Kidney epithelial cell (primary cell): ENCODE measurements at places on chromosomes 1 and 21. TPM values are rescaled to one million over a fixed set of nuclear protein-coding genes. Genes with fewer than 3 reads are reported as not detected.
A peak's percentile ranks its signal among the peaks of the same experiment; 100 is the strongest.

The C1orf74 gene
- 12.4 and 12.7 TPM in 2 replicates for total RNA-seq

The ZNF326 gene
- 9.5 and 12.8 TPM in 2 replicates for total RNA-seq

The SYCP1 gene
- total RNA-seq = 0.07 and 0.17 TPM in 2 replicates

The LHX4 gene
- under 0.01 TPM in 1 of 2 replicates, not detected in the other for total RNA-seq

The SIPA1L2 gene
- total RNA-seq = 13.7 and 16.4 TPM in 2 replicates

- no peak for DNase-seq
These were observed 7.6 kb downstream of the EFHD2 start for GRCh38 chr1:15417059-15417934.

DNA sequence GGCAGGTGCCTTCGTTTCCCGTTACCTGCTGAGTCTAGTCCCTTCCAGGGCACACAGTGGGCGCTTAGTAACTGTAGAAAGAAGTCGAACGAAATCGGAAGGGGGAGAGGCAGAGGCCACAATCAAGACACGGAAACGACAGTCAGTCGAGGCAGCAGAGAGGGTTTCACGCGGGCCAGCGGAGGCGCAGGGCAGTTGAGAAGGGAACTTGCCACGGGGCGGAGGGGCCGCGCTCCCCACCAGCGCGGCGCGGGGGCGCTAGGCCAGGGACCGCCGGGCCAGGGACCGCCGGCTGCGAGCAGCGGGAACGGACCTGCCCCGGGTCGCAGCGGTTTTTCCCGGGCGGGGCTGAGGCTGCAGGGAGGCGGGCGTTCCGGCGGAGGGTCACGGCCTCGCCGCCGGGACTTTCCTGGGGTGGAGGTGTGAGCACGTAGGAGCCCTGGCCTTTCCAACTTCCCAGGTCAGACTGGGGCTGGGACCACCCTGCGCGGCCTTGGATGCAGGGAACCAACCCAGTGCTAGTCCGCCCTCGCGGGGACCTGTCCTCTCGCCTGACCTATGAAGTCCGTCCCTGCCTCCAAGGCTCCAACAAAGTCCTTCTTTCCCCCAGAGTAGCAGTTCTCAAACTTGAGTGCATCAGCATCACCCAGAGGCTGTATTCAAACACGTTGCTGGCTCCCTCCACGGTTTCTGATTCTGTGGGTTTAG lies 150.1 kb upstream of the FGGY start:
- DNase-seq = no peak

DNA sequence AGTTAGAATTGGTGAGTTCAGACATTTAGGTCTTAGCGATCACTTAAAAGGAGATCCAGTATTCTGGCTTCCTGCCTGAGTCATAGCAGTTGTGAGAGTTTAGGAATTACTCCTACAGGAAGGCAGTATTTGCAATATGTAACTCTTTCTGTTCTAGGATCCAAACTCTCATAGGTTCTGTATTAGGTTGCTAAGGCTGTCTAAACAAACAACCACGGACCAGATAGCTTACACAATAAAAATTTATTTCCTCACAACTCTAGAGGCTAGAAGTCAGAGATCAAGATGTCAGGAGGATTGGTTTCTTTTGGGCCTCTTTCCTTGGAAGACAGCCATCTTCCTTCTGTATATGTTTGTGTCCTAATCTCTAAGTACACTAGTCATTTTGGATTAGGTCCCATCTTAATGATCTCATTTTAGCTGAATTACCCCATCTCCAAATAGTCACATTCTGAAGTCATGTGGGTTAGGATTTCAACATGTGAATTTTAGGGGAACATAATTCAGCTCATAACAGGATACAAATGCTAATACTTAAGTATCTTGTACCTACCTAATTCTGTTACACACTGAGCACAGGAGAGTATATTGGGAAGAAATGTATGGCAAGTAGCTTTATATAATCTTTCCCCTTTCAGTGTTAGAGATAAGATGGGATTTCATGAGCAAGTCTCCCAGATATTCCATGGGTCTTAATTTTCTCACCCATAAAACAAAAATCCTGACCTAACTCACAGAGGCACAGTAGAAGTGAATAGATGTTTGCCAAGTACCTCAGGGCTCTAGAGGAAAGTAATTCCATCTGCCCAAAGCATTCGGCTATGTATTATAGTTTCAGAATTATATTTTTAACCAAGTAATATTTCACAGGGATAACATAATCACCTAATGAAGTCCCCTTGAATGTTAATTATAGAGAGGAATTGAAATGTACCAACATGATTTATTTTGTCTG lies 144.4 kb downstream of the PTBP2 start:
- peak; percentile 2 for DNase-seq

DNA sequence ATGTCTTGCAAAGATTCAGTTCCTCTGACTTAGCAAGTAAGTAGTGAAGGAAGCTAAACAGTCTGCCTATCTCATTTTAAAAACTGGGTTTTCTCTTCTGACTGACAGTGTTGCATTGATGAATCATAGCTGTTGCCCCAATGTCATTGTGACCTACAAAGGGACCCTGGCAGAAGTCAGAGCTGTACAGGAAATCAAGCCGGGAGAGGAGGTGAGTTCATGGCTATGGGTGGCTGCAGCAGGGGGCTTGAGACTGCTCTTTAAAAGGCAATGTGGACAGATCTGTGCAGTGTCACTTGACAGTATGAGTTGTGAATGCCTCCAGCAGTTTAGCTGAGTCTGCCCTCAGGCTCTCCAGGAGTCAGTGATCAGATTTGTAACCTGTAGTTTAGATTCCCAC lies 46.6 kb downstream of the SMYD2 start:
- no peak for DNase-seq

- no peak for DNase-seq
These were observed 173.3 kb downstream of the RUNX1 start for GRCh38 chr21:34875830-34876229.

DNA sequence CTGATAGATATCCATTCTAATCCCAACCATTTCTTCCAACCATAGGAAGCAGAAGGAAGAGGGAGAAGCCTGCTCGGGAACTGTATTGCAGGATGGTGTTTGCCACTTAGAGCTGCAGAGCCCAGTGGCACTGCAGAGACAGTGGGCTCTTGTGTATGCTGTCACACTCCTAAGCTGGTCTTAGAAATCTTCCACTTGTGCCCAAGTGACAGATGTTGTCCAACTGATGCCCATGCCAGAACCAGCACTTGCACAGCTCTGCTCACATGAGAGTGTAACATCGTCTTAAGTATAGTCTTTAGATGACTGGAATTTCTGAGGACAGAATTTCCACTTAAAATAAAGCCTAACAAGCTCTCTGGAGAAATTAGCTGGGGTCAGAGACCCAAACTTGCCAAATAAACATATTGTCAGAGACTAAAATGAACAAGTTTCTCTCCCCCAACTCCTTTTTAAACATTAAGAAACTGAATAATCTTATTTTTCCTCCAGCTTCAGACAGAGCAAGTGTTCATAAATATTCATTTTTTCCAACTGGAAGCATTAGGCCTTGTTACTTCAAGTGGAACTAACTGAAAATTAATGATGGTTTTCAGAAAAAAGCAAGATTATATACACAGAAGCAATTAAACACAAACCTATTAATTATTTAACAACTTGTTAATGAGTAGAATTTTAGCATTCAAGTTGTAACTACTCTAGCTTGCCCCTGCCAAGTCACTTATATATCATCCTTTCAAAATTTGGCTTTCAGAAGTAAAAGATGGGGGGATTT lies 577.3 kb downstream of the AJAP1 start:
- no peak for DNase-seq

DNA sequence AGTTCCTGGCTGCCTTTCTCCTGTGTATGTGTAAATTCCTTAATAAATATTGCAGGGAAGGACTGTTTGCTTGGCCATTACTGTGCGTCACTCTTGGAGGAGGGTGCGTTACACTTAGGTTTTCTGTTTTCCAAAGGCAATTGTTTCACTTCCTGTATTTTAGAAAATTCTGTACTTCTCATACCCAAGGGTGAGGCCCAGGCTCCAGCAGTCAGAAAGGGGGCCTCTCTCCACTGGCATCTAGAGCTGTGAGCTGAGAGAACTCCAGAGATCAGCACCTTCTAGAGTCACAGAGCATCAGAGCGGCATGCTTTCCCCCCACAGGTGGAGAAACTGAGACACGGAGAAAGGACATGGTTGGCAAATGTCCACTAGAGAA lies 27.0 kb upstream of the ZFP69B start:
- DNase-seq = no peak
